ENCODE measurements at places on chromosomes 11 and 22.

- DNase-seq: no peak
Observed at GRCh38 chr11:3004481-3004880, 12.4 kb upstream of the NAP1L4 start.

DNA sequence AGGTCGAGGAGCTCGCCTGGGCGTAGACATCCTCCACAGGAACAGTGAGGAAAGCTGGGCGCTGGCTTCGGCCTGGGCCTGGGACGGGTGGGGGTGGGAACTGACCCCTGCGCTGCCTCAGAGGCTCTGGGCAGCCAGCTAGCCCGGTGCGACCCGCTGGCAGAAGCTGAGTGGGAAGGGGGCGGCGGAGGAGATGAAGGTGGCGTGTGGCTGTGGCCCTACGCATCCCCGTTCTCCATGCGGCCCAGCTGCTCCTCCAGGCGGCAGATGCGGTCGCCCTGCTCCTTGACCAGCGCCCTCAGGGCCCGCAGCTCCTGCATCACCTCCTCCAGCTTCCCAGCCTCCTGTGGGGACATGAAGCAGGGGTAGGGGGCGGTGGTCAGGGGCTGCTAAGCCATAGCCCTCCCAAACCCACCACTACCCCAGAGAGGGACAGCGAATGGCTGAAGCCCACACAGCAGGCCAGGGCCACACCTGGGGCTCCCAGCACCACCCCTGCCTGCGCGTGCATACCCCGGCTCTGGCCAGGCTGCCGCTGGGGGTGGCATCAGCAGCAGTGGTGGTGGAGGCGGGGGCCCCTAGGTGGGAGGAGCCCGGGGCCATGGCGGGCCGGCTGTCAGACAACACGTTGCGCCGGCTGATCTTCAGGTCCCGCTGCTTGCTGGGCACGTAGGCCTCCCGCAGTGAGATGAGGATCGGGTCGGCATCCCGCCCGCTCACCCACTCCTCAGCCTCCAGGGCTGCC, 848 bp upstream of the PTPRCAP start:
- no peak for DNase-seq

DNA sequence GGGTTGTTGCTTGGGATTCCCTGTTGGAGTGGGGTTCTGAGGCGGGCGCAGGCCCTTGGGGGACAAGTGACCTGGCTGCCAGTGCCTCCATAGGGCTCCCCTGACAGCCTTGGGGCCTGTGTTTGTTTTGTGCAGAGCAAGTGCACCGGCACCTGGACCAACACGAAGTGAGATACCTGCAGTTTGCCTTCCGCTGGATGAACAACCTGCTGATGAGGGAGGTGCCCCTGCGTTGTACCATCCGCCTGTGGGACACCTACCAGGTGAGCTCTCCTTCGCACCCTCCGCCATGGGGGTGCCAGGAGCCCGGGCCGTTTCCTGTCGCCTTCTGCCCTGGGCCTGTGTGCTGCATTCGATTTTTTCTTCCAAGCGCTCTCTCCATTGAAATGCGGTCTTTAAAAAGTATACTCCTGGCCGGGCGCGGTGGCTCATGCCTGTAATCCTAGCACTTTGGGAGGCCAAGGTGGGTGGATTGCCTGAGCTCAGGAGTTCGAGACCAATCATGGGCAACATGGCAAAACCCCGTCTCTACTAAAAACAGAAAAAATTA, 274.6 kb downstream of the TBC1D22A start:
- DNase-seq: no peak

DNA sequence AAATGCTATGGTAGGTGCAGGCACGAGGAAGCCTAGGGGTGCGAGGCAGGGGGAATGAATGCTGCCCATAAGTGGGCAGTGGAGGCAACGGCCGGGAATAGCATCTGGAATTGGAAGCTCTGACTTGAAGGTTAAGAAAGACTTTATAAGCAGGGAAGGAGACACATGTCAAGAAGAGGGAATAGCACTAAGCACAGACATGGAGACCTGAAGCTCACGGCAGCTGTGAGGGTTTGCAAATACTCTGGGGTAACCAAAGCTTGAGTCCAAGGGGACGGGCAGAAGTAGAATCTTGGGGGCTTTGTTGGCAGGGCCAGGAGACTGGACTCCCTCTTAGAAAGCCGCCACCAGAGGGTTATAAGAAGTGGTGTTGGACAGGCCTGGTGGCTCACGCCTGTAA, 112.6 kb downstream of the CEP164 start:
- no peak for DNase-seq

GRCh38 chr11:116414357-116414880, 358.4 kb downstream of the BUD13 start:
- DNase-seq: no peak

- no peak for DNase-seq
Observed at GRCh38 chr11:17638311-17638710, 81.1 kb upstream of the MYOD1 start.

GRCh38 chr11:27239305-27239942, 123.6 kb downstream of the CCDC34 start:
- DNase-seq: peak; percentile 68

DNA sequence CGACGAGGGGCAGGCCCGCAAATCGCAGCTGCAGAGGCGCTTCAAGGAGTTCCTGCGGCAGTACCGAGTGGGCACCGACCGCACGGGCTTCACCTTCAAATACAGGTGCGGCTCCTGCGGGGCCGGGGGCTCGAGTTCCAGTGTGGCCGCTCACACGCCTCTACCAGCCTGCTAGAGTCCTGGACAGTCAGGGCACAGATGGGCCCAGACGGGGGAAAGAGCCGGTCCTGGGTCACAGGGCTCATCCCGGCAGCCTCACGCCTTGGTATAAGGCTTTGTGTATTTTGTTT, 506 bp downstream of the MCM5 start:
- DNase-seq: peak; percentile 61

GRCh38 chr11:28767574-28767973, 659.4 kb downstream of the METTL15 start:
- DNase-seq: no peak

- DNase-seq: peak; percentile 22
Observed at GRCh38 chr11:45237711-45238315, 48.3 kb downstream of the SYT13 start.

DNA sequence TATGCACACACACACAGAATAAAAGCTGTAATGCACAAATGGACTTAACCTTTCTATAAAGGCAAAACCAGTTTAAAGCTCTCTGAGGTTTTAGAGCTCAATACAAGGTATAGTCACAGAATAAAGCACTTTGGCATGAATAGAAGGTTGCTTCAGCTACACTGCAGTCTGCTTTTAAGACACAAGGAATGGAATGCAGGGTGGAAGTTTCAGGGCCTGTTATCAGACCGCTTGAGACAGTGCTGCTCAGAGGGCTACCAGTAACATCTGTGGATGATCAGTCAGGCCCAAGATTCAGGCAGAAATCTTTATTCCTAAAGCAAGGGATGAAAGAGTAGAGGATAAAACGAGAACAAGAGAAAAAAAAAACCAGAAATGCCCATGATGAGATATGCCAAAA, 46.7 kb downstream of the CD44 start:
- DNase-seq: no peak

DNA sequence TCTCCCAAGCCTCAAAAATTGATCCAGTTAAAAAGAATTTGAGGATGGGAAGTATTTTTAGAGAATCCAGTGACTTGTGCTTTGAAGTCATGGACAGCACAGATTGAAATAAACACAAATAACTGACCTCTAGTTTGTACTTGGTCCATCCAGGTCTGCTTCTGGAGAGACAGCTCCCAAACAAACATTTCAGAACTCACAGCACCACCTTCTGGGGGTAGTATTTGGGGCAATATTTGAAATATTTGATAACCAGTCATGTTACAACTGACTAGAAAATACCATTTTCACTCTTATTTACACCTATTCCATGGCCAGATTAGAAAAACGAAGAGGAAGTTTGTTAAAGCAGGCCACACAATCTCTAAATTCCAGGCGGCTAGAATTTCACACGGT, 56.2 kb downstream of the CTSC start:
- peak; percentile 64 for DNase-seq

DNA sequence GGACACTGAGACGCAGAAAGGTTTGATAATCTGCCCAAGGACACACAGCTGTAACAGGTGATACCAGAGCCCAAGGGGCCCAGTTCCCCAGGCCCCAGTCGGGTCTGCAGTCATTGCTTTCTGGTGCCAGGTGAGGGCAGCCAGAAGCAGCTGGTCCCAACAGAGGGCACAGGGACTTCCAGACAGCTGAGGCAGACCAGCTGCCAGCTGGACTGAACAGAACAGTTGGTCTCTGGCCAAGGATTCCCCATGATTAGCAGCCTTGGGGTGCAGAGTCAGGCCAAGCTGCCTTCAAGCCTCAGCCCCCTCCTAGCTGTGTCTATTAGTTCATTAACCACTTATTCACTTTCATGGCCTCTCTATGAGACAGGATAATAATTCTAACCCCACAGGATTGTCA, 105.6 kb downstream of the RRAS2 start:
- peak; percentile 18 for DNase-seq

DNA sequence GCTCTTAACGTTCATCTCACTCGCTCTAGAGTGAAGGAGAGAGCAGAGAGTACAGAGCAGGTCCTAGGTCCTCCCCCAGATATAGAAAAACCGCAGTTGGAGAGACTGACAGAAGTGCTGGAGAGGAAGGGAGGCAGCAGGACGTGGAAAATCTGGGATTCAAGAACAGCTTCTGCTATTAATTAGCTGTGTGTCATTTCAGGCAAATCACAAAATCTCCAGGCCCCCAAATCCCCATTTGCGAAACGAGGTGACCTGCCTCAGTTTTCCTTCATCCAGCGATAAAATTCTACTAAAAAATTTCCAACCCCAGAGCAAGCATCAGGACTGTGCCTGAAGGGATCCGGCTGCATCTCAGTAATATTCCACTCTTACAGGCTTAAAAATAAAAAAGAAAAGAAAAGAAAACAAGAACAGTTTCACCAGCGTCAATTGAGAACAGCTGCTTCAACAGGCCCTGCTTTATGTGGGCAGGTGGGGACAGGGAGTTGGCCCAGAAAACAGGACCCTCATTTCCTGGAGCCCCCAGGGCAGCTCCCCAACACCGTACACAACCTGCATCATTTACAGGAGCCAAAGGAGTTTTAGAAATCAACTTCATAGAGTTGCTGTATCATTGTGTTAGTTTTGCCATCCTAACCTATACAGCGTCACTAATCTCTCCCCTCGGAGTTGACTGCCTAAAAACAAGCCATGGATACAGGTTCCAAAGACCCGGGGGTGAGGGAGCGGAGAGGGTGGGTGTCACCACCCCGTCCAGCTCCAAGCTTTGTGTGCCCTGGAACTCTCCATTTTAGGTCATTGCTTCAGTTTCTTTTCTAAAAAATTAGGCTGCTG, 2.3 kb upstream of the MALAT1 start:
- DNase-seq: peak; percentile 75

DNA sequence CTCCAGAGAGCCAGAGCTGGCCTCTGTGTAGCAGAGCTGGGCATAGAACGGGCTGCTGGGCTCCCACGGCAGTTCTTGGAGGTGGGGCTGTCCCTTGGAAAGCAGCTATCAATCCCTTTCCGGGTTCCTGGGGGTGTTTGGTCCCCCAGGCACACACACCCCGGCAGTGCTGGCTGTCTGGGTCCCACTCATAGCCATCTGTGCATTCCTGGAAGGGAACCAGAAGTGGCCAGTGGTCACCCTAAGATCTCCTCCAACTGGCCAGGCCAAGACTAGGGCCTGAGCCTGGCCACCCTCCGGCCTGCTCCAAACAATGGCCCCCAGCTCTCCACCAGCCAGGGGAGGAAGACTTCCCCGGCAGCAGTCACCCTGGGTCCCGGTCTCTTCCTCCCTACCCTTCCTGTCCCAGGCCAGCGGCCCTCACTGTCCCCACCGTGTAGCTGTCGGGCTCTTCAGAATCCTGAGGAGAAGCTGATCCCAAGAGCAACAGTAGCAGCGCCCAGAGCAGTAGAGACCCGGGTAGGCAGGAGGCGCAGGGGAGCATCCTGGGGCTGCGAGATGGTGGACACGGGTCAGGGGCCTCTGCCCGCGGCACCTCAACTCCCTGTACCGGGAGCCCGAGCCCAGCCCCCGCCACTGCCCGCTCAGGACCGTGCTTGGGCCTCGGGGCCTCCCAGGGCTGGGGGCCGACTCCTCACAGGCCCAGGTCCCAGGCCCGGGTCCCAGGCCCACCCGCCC, 620 bp downstream of the EFEMP2 start:
- DNase-seq: no peak

- no peak for DNase-seq
Observed at GRCh38 chr11:47599902-47600301, 5.7 kb upstream of the C1QTNF4 start.

DNA sequence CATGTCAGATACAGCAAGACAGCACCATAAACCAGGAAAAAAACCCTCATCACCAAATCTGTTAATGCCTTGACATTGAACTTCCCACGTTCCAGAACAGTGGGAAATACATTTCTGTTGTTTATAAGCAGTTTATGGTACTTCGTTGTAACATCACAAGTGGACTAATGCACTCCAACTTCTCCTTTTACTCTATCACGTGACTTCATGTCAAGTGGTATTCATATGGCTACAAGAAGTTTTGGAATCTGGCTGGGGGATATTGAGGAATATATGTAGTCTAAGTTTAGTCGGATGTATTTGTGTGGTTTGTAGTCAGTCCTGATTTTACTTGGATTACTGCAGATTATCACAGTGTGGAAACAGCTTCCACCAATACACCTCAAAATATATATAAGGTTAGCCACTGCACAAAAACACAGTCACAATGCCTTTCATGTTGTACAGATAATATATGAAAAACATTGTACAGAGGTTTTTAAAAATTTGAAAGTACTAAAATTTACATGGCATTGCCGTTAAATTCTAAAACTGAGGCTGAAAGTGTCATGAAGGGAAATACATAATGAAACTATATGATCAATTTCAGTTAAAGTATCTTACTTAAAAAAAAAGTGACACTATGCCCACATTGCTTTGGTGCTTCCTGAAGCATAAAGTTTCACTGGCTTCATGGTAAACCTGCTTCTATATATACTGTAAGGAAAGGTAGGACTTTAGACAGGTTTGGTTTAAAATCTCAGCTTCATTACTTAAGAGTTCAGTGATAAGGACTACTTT, 134.1 kb downstream of the CASP12 start:
- DNase-seq: no peak

- peak; percentile 94 for DNase-seq
Observed at GRCh38 chr22:36385491-36386350, 2.0 kb downstream of the MYH9 start.

- peak; percentile 72 for DNase-seq
Observed at GRCh38 chr11:113567867-113568544, 92.8 kb upstream of the DRD2 start.

DNA sequence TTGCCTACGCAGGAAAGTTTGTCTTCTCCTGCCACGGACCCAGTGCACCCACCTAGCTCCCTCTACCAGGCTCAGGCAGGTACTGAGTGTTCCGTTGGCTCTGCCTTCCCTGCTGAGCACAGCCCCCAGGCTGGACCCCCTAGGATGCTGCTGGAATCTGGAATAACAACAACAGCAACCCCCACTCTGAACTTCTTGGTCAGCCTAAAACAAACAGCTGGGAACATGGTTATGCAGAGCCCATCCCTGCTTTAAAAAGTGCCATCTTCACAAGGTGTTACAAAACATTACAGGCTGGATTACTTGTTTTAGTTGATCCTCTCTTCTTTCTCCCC, 1.8 kb downstream of the OPCML start:
- no peak for DNase-seq

Measured in NCI-H69 (cell line).